Stimulated activated CD8-positive, alpha-beta memory T cell treated with anti-CD3 and anti-CD28 coated beads, Interleukin-12 subunit alpha, Interleukin-12 subunit beta, amount 100 ng/mL, for 4 hours (primary cell): ENCODE measurements at places on chromosomes 2 and 18.

GRCh38 chr2:67612576-67613042 is 215.5 kb downstream of the ETAA1 start:
- no peak for DNase-seq

GRCh38 chr2:160208655-160209515 is 8.8 kb upstream of the ITGB6 start:
- no peak for DNase-seq

DNA sequence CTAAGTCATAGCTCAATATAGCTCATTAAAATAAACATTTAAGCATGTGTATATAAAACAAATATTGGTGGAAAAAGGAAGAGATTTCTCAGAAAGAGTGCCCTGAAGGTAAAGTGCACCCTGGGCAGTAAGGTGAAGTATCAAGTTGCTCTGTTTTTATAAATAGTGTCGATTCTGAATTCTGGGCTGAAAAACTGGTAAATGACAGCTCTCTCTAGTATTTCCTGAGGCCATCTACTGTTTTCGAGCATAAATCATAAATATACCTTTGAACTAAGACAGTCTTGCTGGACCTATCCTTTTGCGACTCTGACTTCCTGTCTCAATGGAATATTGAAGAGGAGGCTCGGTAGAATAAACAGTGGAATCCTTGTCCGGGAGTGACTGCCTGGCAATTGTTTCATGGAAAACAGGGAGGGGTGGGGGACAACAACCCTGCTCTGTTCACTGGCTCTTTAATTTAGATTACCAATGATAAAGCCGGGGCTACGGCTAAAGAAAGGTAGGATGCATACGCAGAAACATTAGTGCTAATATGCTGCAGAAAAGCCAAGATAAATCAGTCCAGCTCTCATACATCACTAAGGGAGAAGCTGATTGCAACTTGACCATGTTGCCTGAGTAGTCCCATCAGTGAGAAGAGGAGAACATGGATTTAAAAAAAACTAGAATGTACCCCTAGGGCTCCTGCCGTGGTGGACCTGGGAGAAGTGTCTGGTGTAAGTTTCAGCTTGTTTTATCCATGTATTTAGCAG is 124.1 kb downstream of the RAPGEF4 start:
- no peak for DNase-seq

GRCh38 chr18:79572093-79572780 is 107.4 kb upstream of the CTDP1 start:
- no peak for DNase-seq

- no peak for DNase-seq
These were observed 107.1 kb upstream of the TCF4 start for GRCh38 chr18:55695091-55695490.
